ENCODE measurements at places on chromosomes 6 and 20. TPM values are rescaled to one million over a fixed set of nuclear protein-coding genes. Genes with fewer than 3 reads are reported as not detected.

DNA sequence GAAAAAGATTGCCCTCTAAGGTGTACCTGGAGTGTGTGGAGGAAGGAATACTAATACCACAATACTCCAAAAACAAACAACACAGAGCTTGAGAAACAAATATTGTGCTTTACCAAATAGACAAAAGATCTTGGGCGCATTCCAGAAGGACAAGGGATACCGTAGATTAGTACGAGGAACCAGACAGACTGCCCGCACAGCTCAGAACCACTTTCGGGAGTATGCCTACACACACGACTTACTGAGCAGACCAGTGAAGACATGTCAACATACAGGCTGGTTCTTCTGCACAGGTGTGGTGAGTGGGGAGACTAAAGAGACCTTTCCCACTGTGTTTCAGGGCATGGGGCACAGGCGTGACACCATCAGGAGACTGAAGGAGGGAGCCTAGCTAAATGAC, 15.8 kb upstream of the FOXQ1 start:
- no peak for DNase-seq

DHX16 gene
- 50.0 TPM for polyA plus RNA-seq

DNA sequence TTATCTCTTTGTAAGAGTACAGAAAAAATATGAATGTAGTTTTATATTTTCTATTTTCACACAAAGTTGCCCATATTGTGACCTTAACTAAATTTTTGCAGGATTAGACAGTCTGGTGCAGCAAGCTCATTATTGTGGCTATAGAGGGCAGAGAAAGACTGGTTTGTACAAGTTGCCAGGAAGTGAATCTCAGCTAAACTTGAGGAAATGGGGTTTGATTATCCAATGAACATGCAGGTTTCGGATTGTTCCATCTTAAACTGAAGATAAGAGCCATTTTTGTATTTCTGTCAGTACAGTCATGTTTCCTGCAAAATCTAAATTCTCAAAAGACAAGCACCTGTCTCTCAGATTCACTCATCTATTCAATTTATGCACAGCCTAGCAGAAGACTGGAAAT, 390.9 kb downstream of the MMUT start:
- no peak for DNase-seq

DNA sequence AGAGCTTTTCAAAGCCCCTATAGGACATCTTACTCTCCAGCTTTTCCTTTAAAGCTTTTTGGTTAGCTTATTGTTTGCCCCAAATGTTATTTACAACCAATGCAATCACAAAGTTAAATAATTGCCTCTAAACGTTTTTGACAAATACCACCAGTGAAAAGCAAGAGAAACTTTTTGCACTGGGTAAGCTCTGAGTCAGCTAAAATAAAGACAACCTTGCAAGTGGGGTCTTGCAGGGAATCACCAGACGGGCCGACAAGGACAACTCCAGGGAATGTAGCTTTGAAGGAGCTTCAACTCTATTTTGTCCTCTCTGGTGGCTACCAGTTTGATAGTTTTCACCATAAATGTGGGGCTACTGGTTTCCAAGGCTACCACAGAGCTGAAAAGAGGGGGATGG, 14.7 kb upstream of the PSMF1 start:
- DNase-seq = no peak

ASIP gene
- polyA plus RNA-seq = 0.40 TPM

PREX1 gene
- 13.0 TPM for polyA plus RNA-seq

AHI1 gene
- 66.3 TPM for polyA plus RNA-seq

DNA sequence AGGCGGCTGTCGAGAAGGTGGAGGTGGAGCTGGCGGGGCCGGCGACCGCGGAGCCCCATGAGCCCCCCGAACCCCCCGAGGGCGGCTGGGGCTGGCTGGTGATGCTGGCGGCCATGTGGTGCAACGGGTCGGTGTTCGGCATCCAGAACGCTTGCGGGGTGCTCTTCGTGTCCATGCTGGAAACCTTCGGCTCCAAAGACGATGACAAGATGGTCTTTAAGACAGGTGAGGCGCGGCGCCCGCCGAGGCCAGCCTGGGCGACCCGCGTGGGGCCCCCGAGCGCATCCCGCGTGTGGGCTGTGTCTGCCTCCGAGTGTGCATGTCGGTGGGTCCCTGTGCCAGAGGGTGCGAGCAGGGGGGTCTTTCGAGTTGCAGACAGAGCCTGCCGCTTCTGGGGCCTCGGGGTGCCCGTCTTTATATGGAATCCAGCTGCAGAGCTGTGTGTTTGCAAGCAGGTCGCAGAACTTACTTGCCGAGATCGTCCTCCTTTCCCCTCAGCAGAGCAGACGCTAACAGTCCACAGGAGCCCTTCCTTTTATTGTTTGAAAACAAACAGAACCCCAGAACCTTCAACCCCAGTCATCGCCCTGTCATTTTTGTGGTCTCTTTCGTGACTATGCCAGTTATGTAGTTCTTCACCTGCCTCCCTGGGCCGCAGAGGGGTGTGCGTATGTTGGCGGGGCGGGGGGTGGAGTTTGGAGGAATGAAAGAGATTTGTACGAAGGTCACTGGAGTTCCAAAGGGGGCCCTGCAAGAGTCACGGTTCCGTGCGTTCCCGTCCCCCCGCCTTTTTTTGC, 766 bp downstream of the SLC16A10 start:
- DNase-seq = no peak

DNA sequence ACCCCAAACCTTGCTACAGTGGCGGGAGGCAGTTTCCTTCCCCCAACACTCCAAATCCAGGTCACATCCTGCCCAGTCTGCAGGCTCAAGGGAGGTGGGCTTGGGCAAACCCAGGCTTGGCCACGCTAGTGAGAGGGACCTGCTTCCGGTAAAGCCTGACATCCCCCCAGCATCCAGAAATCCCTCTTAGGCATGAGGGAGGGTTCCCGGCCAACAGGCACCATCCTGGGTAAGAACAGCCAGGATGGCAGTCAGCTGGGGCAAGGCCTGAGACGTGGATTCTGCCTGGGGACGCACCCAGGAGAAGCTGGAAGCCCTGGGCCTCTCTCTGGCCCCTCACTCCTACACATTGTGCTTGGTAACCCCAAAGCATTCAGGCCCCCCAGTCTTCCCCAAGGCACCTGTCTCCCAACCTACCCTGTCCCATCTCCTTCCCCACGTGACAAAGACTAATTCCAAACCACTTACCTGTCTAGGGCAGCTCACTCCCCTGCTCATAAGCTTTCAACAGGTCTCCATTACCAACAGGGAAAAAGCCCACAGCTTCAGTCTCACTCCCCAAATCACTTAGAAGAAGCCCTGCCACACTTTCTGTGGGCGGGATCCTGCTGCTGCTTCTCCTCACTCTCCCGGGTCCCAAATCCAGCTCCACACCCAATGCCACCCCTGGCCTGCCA, 2.1 kb downstream of the C20orf144 start:
- DNase-seq = no peak

DOK5 gene
- polyA plus RNA-seq = 6.9 TPM

GRCh38 chr20:53625311-53626129, 31.9 kb upstream of the ZNF217 start:
- DNase-seq = no peak

BPIFB4 gene
- not detected for polyA plus RNA-seq

C2 gene
- polyA plus RNA-seq = 4.5 TPM

DNA sequence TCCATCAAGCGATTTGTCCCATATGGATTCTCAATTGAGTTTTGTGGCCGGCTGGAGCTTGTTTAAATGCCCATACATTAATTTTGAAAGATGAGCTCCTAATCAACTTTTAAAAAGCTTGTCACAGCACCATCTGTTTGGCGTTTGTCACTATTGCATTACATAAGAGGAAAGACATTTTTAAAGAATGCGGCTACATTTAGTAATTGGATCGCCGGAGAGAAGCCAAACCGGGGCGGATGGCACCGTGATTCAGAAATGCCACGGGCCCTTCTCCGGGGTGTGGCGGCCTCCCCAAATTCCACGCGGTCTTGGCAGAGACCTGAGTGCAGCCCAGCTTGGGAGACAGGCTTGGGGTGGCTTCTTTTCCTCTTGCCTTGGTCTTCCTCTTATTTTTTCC, 67.7 kb upstream of the ZNFX1 start:
- DNase-seq = peak; percentile 27

DNA sequence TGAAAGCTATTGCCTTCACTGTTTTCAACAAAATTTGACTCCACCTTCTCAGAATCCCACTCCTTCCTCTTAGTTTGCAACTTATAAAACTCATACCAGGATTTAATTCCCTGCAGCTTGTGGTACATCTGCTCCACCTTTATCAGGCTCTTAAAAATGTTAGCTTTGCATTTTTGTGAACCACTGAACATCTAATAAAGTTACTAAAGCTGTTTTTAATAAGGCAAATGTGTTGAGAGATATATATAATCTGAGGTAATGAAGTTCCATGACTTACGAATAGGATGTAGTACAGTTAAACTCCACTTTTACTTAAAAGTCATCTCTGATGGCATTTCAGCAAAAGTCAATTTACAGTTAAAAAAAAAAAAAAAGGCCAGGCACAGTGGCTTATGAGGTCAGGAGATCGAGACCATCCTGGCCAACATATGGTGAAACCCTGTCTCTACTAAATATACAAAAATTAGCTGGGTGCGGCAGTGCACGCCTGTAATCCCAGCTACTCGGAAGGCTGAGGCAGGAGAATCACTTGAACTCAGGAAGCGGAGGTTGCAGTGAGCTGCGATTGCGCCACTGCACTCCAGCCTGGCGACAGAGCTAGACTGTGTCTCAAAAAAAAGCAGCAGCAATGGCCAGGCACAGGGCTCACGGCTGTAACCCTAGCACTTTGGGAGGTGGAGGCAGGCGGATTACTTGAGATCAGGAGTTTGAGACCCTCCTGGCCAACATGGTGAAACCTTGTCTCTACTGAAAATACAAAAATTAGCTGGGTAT, 106.2 kb downstream of the KIF13A start:
- DNase-seq = no peak

GRCh38 chr6:89360415-89360999, 8.0 kb upstream of the UBE2J1 start:
- DNase-seq = no peak

- DNase-seq = no peak
These were observed 3.0 kb upstream of the ZBTB24 start for GRCh38 chr6:109486068-109486467.

ADTRP gene
- polyA plus RNA-seq = 2.9 TPM

SLC26A8 gene
- polyA plus RNA-seq = 0.40 TPM

DNA sequence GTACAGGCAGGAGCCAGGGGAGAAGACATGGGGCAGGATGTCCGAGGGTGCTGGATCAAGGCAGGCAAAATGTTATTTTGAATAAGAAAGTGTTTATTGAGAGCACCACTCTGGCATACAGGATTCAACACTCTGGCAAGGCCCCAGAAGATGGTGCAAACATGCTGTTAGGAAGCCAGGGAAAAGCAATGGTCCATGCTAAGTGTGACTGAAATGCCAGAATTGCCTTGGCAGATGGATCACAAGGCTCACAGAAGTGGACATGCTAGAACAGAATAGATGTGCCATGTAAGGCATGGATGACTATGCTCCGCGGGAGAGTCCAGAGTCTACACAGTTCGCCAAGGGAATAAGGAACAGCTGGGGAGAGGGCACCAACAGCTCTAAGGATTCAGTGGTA, 54.6 kb downstream of the QRSL1 start:
- no peak for DNase-seq

DNA sequence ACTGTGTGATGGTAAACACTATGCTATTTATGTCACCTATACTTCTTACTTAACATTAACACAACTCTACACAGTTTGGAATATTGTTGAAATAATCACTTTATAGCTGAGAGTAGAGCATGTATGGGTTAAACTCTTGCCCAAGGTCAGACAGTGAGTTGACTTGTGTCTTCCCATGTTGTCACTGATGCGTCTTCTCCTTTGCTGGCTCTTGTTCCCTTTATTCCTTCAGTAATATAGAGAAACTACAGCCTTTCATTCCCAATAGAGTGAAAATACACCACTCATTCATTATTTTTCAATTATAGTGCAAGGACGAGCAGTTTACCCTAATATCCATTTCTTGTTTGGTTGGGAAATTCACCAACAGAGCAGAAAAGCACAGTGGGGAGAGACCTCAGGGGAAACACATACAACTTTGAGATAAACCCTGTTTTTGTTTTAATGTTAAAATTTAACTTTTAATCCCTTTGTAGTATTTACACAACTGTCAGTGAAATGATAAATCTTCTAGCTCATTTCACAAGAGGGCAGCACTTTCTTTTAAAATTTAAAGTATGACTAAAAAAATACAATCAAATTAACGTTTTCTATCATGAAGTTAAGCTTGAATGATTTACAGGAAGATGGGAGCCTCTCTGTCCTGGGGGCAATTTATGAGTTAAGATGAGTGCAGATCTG, 363.0 kb downstream of the UTRN start:
- DNase-seq = no peak

GRCh38 chr6:16331384-16332174, 93.2 kb downstream of the GMPR start:
- no peak for DNase-seq

- no peak for DNase-seq
These were observed 908.0 kb downstream of the QKI start for GRCh38 chr6:164322533-164322932.

DNA sequence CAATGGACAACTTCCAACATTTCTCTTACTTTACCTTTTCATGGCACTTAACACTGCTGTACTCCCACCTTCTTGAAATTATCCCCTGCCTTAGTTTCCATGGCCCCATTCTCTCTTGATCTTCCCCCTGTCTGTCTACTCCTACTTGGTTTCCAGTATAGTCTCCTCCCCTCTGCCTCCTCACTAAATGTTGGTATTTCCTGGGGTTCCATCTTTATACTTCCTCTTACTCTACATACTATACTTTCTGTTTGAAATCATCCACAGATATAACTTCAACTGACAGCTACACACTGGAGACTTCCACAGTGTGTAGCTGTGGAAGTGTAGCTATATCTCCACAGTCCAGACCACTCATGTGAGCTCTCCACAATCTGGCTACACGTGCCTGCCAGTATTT, 13.5 kb downstream of the ZHX3 start:
- no peak for DNase-seq

- DNase-seq = no peak
These were observed 1.1 kb upstream of the PRELID3B start for GRCh38 chr20:59043698-59044097.

GSTA4 gene
- 105 TPM for polyA plus RNA-seq

GRCh38 chr20:55094353-55094861, 619.0 kb downstream of the DOK5 start:
- no peak for DNase-seq

B3GALT4 gene
- 5.3 TPM for polyA plus RNA-seq

- no peak for DNase-seq
These were observed 99.9 kb downstream of the TCP11 start for GRCh38 chr6:35041086-35041861.

LRRC73 gene
- 1.6 TPM for polyA plus RNA-seq

ETV7 gene
- polyA plus RNA-seq = 0.11 TPM

- DNase-seq = peak; percentile 4
These were observed 662.6 kb downstream of the BCKDHB start for GRCh38 chr6:80769106-80769505.

GRCh38 chr6:14811775-14812428, 434.0 kb upstream of the JARID2 start:
- no peak for DNase-seq

SNAP25 gene
- 6.7 TPM for polyA plus RNA-seq

DNA sequence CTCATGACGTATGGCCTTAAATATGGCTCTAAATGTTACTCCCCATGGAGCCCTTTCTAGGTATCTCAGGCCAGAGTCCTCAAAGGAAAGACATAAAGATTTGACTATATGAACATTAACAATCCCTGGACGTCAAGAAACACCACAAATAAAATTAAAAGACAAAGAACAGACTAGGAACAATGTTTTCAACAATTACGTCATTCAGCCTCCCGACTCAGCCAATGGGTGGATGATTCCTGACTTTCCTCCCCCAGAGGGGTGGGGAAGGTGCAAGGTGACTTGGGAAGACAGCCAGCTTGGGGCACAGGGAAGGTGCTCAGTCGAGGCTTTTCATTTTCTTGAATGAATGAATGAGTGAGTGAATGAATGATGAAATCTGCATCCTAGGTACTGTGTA, 157.4 kb downstream of the TFAP2C start:
- no peak for DNase-seq

NKAPL gene
- 2.8 TPM for polyA plus RNA-seq

All from renal pelvis (tissue), 12 donors.